Stimulated activated CD4-positive, alpha-beta T cell treated with anti-CD3 and anti-CD28 coated beads, Interleukin-15, amount 100 ng/mL, for 1 hour (primary cell): ENCODE measurements at places on chromosomes 5 and 9.
A peak's percentile ranks its signal among the peaks of the same experiment; 100 is the strongest.

DNA sequence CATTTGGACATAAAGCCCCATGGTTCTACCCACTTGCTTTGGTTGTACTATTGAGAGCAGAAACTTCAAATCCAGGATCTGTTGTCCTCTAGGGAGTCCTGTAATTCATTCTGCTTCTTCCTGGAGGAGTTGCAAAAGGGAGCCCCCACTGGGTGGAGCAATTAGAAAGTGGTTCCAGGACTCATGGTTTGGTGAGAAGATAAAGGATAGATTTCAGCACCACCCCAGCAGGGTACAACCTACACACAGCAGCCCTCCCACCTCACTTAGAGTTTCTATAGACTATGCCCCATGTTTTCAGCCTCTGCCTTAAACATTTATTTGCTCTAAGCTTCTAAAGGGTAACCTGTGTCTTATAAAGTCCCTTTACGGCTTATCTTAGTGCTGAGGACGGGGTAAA lies 112.6 kb upstream of the ARRDC3 start:
- DNase-seq = no peak

DNA sequence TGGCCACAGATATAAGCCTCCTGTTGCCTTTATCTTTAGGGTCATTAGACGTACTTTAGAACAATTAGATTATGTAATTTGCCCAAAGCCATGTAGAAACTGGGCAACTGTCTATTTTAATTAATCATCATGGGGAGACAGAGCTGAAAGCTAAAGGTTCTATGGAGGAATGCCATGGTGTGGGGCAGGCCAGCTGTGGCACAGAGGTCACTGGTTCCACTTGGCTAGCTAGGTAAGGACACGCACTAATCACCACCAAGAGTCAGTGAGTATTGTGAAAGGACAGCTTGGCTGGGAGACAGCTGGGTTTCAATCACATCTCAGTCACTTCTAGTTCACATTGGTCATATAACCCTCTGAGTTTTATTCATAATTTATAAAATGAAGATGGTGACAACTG lies 81.7 kb downstream of the HMHB1 start:
- no peak for DNase-seq

DNA sequence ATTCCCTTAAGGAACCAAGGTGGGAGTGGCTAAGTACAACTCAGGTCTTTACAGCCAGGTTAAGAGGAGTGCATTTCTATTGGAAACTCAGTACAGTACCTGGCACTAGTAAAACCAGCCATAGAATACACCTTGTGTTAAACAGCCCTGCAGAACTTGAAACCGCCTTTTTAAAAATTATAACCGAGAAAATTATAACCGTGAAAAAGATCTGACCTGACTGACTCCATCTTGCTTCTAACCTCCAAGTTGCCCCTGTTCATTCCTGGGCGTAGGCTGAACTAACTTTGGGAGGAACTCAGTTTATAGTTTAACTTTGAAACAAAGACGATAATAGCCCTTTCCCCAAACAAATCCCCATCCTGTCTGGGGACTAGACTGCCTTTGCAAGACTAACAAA lies 132.3 kb downstream of the SUSD1 start:
- DNase-seq = no peak

- no peak for DNase-seq
Measured at GRCh38 chr9:121183666-121184423, 17.8 kb downstream of the RAB14 start.

GRCh38 chr5:14686517-14686916 lies 22.0 kb downstream of the OTULIN start:
- DNase-seq = no peak

DNA sequence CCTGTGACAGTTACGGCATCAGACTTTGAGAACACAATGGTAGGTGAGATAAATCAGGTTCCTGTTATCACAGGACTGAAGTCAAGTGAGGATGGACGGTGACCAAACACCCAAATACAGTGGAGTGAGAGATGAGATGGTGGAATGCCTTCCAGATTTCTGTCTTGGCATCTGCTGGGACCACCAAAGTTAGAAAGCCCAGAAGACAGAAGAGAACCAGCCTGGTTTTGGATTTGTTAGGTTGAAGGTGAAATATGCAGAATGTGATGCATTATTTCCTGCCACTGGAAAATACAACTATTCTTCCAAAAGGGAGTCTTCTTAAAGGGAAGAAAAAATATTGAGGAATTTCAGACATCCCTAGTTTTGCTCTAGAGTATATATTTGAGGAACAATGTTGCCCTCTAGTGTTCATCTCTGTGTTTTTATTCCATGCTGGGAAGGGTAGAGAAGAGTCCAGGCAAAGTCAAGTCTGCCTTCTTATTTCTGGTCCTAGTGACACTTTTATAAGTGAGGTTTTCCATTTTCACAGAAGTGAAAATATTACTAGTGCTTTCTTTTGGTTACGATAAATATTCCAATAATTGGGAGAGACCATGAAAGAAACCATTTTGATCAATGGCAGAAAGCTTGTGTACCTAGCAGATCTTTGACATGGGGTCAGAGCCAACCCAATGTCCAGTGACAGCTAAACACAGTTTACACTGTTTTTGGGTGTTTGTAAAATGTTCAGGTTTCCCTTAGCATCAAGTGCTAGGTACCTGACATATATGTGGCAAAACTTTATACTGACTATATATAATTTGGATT lies 142.3 kb upstream of the ANKH start:
- no peak for DNase-seq

- no peak for DNase-seq
Measured at GRCh38 chr9:15374310-15374709, 48.4 kb upstream of the SNAPC3 start.

DNA sequence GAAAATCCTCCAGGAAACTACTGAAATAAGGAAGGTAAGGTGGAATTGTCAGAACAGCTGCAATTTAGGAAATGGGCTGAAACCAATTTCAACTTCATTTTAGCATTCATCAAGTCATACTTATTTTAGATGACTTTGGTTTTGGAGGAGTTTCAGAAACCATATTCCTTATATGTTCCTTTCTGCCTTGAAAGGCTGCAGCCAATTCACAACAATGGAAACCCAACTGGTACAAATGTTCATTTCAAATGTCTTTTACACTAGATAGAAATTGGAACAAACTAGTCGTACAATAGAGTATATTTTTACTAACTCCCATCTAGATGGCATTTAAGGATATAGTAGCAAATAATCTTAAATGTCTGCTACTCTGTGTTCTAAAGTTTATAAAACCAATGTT lies 82.6 kb upstream of the ANKH start:
- no peak for DNase-seq

GRCh38 chr5:177578316-177578715 lies 13.7 kb upstream of the TMED9 start:
- DNase-seq = no peak

DNA sequence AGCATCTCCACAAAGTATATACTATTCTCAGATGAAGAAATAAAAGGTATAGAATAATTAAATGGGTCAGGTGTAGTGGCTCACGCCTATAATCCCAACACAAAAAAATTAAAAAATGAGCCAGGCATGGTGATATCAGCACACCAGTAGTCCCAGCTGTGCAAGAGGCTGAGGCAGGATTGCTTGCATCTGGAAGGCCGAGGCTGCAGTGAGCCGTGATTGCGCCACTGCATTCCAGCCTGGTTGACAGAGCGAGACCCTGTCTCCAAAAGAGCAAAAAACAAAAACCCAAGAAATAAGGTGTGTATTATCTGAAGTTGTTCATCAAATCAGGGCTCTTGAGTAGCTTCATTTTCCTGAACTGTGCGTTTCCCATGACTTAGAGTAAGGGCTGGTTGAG lies 83.2 kb upstream of the MYO10 start:
- no peak for DNase-seq

DNA sequence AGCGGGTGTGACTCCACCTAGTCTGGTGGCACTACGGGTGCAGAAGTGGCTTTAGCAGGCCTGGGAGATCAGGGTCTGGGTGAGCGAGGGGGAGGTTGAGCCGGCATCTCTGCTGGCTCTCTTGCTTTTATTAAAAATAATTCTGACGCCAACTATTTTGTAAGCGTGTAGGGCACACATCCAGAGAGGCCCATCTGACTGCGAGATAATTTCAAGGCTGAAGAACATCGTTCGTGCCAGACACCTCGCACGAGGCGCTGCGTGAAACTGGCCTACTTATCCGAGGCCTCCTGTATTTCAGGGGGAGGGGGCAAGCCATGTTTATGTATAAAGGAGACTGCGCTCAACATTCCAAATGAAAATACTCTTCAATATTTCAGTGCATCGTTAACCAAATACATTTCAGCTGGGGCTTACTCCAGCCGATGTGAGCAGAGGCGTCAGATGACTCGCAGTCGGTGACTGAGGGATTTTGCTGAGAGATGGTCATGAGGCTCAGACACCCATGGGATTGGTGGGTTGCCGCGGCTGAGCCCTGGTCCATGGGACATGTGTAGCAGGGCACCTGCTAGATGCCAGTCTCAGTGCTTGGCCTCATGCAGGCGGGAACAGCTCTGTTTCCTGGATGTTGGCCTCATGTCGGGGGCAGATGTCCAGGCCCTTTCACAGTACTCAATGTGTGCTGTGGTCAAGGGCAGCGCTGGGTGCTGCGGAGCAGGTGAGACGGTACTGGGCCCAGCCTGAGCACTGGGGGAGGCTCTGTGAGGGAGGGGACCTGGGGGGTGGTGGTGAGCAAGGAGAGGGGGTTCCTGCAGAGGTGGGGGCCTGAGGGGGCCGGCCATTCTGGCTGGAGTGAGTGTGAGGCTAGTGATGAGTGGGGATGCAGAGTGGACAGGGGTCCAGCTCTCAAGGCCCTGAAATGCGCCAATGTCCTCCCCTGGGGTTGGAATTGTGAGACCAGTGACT lies 201.5 kb downstream of the DAB2IP start:
- DNase-seq = no peak

GRCh38 chr5:10338686-10339057 lies 14.8 kb upstream of the MARCHF6 start:
- no peak for DNase-seq

- DNase-seq = no peak
Measured at GRCh38 chr5:31944684-31945445, 229.3 kb downstream of the GOLPH3 start.

DNA sequence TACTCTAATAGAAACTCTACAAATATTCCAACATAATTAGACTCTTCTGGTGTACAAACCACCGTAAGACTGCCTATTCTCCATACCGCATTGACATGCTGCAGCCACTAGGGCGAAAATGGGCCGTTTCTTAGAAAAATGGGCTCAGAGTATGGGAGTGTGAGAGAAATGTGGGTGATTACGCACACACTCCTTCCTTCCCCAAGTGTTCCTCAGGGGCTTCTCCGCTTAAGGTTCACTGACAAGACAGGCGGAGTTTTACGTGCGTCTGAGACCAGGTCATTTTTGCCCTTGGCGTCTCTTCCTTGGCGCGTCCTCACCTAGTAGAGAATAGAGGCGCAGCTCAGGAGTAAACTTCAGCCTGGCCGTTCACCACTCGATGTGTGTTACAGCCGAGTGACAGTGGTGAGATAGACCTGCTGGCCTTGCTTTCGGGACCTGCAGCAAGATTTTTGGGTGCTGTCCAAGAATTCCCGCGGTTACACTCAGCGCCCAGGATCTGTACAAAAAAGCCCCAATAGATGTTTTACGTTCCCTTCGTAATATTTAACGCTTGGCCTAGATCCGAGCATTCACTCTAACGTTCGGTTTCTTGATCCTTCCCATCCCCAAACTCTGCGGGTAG lies 1.8 kb upstream of the NTRK2 start:
- DNase-seq = no peak

- DNase-seq = peak; percentile 43
Measured at GRCh38 chr9:97983589-97984187, 547 bp downstream of the ANP32B start.

- no peak for DNase-seq
Measured at GRCh38 chr9:20314981-20315380, 307.3 kb downstream of the MLLT3 start.

DNA sequence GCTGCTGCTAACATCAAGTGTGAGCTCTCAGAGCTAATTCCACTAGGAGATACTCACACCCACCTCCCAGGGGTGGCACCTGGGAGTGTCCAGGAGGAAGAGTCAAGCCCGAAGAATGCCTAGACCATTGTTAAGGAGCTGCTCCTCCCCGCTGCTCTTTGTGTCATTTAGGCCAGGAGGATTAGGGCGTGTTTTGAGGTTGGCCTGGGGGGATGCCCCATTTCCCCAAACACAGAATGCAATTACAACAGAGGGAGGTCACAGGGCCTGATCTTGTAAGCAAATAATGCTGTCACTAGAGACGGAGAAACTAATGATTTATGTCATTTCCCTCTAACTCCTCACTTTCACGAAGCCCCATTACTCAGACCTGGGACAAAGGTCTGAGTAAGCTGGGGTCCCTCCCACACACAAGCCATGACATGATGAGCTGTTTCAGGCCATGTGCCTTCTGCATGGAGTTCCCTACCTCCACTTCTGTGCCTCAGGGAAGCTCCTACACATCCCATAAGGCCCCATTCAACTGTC lies 312.5 kb downstream of the ACTL7B start:
- DNase-seq = no peak

GRCh38 chr5:113132564-113132963 lies 156.0 kb downstream of the DCP2 start:
- no peak for DNase-seq

- DNase-seq = no peak
Measured at GRCh38 chr5:437281-437771, 5.7 kb upstream of the EXOC3 start.

DNA sequence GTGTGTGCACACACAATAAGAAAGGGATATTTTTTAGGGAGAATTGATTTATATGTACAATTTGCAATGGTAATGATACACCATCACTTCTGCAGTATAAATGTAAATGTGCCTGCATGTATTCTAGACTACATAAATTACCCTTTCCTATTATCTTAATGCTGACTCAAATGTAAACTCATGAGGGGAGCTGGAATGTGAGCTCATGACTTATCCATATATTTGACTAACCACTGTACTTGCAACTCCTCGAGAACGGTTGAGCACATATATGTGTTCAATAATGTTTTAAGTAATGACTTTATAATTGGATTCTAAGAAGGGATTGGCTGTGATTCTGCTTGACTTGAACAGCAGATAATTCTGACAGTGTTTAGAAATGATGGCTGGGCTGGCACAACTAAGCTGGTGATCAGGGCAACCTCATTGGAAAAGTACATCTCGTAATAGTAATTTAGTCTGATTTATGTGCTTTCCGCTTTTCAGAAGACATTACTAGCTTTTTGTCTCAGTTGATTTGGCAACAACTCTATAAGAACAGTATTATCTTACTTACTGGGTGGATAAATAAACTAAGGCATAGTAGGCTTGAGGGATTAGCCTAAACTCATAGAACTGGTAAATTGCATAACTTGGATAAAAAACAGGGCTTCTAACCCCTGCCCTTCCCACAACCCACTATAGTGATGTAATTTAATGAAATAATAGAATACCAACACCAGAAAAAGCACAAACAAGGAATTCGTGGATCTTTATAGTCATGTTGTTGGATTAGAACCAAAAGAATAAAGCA lies 130.2 kb upstream of the SPEF2 start:
- DNase-seq = no peak

GRCh38 chr5:106648401-106648800 lies 1022.3 kb downstream of the EFNA5 start:
- no peak for DNase-seq
